Activated T-cell treated with anti-CD3 and anti-CD28 coated beads, Interleukin-2, amount 50 U/mL, for 48 hours (primary cell): ENCODE measurements at places on chromosomes 12 and 14.

- no peak for DNase-seq
These were observed 32.9 kb downstream of the RPS6KA5 start for GRCh38 chr14:91027561-91027960.

DNA sequence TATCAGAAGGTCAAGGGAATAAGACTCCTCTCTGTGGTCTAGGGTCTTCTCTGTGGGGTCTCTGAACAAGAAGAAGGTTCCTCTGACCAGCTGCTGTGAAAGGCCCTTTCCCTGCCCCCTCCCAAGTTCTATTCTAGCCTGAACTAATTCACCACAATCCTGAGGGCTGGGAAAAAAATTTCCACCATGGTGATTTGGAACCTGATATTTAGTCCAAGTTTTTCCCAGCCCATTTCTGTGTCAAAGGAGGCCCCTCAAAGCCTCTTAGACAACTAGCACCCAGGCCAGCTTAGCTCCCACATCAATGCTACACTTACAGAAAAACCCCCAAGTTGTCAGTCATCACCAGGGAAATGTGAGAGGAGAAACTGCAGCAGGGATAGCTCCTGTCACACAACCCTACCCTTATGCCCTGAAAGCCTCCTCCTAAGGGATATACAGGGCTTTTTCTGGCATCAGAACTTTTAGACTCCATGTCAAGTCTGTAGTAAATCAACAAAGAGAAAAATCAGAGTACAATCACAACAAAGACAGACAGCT is 4.5 kb downstream of the FMNL3 start:
- no peak for DNase-seq

- no peak for DNase-seq
These were observed 32.2 kb downstream of the PDE6H start for GRCh38 chr12:15005064-15005463.

DNA sequence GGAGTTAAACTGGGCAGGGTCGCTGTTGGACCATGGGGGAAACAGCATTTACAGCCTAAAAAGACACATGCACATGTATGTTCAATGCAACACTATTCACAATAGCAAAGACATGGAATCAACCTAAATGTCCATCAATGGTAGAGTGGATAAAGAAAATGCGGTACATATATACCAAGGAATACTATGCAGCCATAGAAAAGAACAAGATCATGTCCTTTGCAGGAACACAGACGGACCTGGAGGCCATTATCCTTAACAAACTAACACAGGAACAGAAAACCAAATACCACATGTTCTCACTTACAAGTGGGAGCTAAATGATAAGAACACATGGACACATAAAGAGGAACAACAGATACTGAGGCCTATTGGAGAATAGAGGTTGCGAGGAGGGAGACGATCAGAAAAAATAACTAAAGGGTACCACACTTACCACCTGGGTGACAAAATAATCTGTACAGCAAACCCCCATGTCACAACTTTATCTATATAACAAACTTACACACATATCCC is 25.0 kb upstream of the SRP54 start:
- DNase-seq = no peak

DNA sequence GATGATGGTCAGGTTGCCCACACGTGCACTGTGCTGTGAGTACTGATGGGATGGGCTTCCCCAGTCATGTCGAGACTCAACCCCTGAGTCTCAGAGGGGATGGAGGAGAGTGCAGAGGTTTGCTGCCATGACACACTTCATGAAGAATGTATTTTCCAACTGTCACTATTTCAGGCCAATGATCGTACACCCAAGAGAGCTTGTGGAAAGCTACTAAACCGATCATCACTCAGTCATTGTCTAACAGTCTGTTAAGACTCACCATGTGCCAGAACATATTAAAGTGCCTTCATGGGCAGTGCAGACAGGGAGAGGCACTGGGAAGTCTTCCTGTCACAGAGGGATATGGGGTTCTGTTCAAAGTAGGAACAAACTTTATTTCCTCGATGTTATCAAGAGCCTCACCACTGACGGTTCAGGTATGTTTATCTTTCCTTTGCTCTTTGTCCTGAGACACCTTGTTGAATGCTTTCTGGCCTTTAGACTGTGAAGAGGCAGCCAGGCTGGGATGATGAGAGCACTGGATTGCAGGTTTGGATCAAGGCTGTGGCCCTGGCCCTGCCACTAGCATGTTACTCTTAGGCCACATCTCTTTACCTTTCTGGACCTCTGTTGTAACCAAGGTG is 41.6 kb upstream of the NTF3 start:
- no peak for DNase-seq

DNA sequence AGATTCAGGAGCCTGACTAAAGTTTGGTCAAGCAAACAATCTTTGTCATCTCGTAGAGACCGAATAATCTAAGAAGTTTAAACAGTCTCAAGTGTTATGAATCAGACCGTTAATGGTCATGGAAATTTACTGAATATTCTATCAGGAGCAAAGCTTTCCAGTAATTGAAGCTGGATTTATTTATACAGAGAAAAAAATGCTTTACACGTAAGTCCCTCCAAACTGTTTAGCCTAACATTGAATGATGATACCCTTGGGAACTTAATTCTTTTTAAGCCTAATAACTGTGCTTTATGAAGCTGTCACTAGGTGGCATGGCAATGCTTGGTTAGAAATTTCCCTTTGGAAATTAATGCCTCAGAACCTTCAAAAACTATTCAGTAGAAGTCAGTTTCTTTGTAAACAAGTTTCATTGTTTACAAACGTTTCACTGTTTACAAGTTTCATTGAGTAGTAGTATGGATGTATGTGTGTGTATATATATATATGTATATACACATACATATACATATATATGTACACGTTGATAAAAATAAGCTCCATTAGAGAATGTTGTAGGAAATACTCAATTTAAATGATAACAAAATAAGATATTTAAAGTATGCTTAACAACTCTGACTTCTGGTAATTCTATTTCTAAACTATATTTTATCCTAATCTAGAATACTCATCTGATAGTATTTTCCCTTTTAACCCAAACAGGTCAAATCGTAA is 32.1 kb downstream of the DEPDC4 start:
- DNase-seq = no peak

- DNase-seq = peak; percentile 51
These were observed 48.2 kb downstream of the MBIP start for GRCh38 chr14:36271939-36272907.

GRCh38 chr14:92575061-92575747 is 61.6 kb downstream of the RIN3 start:
- no peak for DNase-seq

DNA sequence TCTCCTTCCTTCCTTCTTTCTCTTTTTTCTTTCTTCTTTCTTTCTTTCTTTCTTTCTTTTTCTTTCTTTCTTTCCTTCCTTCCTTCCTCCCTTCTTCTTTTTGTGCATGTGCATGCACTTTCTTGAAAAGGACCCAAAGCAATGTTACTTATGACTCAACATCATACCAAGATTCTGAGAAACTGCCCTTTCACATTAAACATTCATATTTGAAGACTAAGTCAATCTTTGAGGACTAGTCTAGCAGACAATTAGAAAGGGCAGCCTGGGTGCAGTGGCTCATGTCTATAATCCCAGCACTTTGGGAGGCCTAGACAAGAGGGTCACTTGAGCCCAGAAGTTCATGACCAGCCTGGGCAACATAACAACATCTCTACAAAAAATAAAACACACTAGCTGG is 212.8 kb upstream of the KITLG start:
- DNase-seq = no peak

DNA sequence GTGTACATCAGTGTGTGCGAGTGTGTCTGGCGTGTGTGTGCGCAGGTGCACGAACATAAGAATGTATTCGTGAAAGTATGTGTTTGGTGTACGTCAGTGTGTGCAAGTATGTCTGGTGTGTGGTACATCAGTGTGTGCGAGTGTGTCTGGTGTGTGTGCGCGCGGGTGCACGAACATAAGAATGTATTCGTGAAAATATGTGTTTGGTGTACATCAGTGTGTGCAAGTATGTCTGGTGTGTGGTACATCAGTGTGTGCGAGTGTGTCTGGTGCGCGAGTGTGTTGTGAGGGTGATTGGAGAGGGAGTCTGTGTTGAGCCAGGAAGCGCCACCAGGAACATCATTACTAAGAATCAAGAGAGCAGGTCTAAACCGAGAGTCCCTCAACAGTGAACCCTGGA is 143.8 kb downstream of the BCL11B start:
- peak; percentile 8 for DNase-seq

- DNase-seq = no peak
These were observed 368.6 kb upstream of the CCDC196 start for GRCh38 chr14:66117600-66117999.
